GM23248 (cell line): ENCODE measurements at places on chromosomes 2 and 18.

DNA sequence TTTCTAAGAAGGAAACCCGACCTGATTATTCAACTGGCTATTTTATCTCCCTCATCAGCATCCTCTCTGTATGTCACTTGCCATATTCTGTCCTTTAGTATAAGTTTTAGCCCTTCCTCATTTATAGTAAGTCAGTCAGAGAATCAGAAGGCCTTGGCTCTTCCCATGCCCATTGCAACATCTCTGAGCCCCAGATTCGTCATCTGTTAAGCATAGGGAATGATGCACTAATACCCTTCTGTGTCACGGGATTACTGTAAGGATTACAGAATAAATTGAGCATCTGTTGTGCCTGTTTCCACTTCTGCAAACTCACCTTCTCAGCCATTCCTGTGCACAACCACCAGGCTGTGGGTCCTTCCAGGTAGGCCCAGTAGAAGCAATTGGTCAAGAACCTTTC is 258.1 kb upstream of the RAB12 start:
- peak; percentile 42 for DNase-seq

DNA sequence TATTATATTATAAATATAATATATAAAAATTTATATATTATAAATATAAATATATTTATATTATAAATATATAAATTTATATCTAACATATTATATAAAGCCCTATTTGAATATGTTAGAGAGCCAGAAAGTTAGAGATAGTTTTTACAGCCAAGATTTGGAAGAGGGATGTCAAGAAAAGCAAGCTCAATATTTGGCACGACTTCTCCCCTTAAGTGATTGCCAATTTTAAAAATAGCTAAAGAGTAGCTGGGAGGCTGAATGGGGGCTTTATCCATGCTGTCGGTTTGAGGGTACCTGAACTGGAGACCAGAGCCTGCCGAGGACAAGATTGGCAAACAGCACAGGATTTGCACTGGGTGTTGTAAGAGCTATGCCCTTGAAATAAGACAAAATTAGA is 180.9 kb upstream of the GYPC start:
- no peak for DNase-seq

- no peak for DNase-seq
These were observed 1023.7 kb downstream of the BCL11A start for GRCh38 chr2:59529726-59530125.

DNA sequence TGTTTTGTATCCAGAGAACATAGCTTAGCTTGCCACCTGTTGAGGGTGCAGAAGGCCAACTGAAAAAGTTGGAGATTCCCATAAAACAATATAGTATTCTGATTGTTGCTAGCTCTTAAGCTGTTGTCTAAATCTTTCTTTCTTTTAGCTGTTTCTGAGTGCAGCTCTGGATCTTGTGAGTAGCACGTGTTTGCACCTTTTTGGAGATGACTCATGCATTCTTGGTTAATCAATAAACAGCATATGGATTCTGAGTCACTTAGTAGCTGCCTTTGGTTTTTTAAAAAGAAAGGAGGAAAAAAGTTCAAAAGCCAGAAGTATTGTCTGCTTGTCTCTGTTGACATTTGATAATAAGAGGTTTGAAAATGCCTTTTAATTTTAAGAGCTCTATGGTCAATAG is 483.0 kb upstream of the FSIP2 start:
- DNase-seq: no peak

GRCh38 chr2:228444161-228444560 is 262.7 kb upstream of the SPHKAP start:
- DNase-seq: no peak

- DNase-seq: peak; percentile 27
These were observed 468.2 kb upstream of the HS6ST1 start for GRCh38 chr2:128786741-128787478.

GRCh38 chr2:38598200-38598990 is 4.3 kb downstream of the HNRNPLL start:
- DNase-seq: peak; percentile 32

GRCh38 chr2:177606636-177607035 is 214.1 kb downstream of the AGPS start:
- DNase-seq: no peak

DNA sequence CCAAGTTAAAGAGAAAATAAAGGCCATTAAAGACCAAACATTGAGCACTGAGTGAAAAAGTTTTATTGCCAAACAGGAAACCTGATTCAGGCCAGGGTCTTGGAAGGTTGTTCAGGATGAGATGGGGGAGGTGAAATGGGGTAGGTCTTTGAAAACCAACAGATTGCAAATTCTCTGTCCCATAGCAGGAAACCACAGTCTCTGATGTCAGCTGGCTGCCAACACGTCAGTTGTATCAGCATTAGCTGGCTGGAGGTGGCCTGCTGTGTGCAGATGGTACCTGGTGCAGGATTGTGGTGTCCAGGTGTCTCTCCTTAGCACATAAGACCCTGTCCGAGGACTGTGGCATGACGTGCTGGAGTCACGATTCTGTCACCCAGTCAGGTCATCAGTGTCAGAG is 106.3 kb downstream of the MSH2 start:
- no peak for DNase-seq

GRCh38 chr2:128661311-128661710 is 342.6 kb upstream of the HS6ST1 start:
- DNase-seq: no peak

- no peak for DNase-seq
These were observed 558.2 kb upstream of the PKDCC start for GRCh38 chr2:41489638-41490037.

DNA sequence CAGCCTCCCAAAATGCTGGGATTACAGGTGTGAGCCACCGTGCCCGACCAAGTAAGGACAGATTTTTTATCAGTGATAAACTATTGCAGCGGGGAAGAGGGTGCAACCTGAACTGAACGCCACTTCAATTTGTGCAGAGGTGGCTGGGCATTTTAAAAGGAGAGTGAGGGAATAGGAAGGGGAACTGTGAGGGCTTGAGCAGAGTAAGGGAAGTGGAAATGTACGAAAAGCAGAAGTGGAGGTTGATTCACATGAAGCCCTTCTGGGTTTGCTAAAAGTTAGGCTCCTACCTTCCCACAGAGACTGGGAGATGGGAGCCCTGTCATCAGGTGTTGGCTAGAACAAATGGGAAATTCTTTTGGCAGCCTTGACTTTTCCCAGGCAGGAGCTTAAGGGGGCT is 6.1 kb downstream of the STK11IP start:
- DNase-seq: no peak

DNA sequence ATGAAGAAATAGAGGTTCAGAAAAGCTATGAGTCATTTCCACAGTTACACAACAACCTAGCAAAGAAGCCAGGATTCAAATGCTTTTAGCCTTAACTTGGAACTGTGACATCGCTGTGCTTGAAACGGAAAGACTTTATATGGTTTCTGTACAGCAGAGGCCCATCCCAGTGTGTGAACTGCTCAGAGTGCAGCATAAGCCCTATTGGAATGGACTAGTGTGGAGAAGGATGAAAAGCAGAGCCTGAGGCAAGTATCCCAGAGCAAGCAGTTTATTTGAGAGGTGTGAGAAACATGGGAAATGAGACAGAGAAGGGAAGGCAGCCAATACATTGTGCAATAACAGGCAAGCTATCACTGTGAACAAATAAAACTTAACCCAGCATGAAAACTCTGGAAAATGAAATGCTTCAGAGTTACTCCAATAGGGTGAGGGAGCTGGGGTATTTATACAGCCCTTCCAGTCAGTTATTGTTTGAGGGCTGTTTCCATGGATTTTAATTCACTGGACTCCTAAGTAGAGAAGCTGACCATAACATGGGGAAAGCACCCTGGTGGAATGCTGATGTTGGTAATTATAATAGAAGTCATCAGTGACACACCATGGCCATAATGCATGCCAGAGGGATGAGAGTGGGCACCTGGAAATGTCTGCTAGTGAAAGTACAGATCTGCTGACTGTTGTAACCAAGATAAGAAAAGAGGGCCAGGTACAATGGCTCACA is 254.0 kb upstream of the POU3F3 start:
- peak; percentile 64 for DNase-seq

DNA sequence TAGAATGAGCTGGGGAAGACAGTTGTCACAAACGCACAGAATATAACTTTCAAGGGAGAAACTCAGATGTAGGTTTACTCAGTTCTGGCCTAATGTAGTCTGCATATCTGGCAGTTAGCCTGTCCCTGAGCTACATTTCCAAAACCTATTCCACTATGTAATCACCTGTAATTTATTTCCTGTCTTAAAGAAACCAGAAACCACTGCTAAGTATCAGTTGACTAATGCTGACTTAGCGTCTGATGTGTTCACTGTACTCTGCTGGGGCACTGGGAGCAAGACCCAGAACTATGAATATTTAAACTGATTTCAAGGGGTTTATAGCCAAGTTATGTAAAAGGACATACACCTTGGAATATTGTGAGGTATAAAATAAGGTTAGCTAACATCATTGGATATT is 1995.2 kb upstream of the PIK3C3 start:
- peak; percentile 30 for DNase-seq

DNA sequence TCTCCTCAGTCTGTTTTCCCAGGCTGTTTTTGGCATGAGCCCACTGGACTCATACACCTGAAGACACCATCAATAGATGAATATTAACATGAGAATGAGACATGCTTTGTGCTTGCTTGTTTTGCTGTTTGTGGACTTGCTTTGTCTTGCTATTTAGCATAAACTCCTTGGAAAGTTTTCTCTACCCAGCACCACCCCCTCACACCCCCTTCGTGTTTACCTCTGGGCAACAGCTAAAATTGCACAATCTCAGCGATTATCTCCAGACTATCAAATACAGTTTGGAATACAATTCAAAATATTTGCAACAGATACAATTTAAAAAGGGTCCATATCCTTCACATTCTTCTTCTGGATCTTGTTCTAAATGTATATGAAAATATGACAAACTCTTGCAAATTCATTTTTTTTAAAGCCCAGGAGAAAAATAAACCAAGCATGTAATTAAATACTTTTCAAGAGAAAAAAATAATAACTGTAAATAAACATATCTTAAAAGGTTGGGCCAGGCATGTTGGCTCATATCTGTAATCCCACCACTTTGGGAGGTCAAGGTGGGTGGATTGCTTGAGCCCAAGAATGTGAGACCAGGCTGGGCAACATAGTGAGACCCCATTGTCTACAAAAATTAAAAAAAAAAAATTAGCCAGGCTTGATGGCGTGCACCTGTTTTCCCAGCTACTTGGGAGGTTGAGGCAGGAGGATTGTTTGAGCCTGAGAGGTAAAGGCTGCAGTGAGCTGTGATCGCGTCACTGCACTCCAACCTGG is 32.3 kb upstream of the PMAIP1 start:
- DNase-seq: no peak

- no peak for DNase-seq
These were observed 33.5 kb downstream of the CUL3 start for GRCh38 chr2:224551693-224552092.

- peak; percentile 57 for DNase-seq
These were observed 517.0 kb downstream of the PTPRM start for GRCh38 chr18:8084160-8084559.

GRCh38 chr2:184534986-184535385 is 63.3 kb upstream of the ZNF804A start:
- DNase-seq: no peak

DNA sequence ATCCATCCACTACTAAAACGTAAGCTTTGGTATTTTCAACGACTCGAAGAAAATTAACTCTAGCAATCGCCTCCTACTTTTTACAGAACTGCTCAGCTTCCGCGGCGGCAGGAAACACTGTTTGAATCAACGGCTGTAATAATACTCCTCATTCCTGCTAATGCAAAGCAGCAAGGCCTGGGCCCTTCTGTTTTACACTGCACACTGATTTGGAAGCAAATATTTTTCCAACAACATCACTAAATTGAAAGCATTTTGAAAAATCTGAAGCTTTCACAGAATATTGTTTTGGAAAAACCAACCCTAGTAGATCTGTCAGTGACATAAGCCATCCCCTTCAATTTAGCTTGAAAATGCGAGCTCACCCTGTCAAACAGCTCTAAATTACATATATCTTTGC is 261.2 kb downstream of the TXNL1 start:
- peak; percentile 57 for DNase-seq

DNA sequence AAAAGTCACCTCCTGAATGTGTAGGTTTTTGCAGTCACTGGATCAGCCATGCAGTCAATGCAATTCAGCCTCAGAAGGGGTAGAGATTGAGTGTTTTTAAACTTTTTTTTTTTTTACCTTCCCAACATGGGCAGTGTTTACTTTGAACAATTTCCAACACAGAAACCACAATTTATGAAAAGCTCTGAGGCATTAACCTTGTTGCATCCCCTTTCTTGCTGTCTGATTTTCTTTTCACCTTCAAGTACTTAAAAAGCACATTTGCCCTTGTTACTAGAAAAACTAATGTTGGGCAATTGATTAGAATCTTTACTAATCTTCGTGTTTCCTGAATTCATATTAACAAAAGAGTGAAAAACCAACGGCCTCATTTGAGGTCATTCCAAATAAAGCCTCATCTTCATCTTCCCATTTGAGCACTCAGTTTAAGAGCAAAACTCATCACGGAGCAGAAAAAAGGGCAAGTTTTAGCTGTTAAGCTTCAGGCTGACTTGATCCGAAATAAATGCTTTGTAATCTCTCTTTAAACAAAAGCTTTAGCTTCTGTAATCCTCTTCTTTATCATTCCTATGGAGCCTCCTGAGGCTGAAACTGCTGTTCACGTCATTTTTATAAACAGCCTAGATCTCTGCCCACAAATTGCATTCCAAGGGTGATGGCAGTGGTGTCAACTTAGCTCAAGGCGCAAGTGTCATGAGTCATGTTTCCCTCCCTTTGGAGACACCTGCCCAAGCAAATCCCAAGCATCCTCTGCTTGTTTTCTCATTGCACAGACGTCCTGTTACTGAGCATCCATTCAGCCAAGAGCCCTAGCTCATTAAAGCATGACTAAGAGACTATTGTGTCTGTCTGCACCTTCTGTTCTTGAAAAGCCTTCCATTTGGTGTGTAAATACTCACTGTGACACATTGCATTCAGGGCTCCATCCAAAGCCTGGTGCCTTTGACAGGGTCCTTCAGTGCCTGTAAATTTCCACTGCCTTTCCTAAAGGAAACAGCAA is 107.7 kb downstream of the HNMT start:
- no peak for DNase-seq

GRCh38 chr18:26696308-26696707 is 148.0 kb upstream of the KCTD1 start:
- DNase-seq: no peak

DNA sequence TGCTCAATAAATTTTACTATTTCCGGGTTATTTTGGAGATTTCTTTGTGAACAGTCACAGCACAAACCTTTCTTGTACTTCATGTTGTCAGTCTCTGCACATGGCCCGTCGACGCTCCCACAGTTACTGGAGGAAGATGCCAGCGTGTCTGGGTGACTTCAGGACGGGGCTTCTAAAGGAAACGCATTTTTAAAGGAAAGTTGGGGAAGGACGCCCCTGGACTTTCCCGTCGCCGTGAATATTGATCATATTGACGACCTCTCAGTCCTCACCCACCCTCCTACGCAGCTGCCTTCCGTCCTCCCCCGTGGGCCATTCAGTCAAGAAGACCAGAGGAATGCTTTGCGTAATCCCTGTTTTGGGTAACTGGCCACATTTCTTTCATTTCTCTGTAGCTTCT is 71.1 kb upstream of the SNTG2 start:
- DNase-seq: no peak

DNA sequence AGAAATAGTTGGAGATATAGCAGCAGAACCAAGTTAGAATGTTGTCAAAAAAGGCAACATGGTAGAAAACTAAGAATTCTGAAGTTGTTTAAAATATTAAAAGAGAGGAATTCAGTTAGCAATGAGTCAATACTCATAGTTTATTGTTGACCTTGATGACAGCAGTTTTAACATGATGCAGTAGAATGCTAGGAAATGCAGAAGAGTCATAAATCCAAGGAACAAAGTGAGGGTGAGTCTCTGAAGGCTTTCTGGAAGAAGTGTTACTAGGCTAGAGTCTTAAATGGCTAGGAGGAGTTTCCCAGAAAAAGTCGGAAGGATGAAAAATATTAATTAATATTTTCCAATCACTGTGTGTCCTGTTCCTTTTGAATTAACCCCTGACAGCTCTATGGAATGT is 807.3 kb downstream of the TSN start:
- no peak for DNase-seq
